ENCODE measurements at places on chromosomes 1 and 21.

- no peak for DNase-seq
These were observed 57.3 kb downstream of the OBSCN start for GRCh38 chr1:228265167-228265566.

DNA sequence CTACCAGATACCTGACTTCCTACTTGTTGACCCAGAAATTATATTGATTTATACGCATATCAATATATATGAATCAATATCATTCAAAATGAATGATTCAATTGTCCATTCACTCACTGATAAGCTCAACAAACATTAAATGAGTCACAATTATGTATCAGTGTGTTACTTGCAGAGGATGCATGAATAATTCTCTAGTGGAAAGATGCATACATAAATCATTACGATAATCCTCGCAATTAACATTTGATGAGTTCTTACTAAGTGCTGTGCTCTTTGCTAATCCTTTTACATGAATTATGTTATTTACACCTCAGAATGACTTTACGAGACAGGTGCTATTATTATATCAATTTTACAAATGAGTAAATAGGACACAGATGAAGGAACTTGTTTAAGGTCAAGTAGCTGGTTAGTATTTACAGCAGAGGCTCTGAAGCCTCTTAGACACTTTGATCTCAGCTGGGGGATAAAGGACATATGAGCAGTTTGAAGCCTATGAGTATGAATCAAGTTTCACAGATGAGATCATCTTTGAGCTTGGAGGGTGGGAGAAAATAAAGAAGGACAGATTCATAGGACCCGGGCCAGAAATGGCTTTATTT is 112.8 kb upstream of the ADAMTS5 start:
- DNase-seq: no peak

DNA sequence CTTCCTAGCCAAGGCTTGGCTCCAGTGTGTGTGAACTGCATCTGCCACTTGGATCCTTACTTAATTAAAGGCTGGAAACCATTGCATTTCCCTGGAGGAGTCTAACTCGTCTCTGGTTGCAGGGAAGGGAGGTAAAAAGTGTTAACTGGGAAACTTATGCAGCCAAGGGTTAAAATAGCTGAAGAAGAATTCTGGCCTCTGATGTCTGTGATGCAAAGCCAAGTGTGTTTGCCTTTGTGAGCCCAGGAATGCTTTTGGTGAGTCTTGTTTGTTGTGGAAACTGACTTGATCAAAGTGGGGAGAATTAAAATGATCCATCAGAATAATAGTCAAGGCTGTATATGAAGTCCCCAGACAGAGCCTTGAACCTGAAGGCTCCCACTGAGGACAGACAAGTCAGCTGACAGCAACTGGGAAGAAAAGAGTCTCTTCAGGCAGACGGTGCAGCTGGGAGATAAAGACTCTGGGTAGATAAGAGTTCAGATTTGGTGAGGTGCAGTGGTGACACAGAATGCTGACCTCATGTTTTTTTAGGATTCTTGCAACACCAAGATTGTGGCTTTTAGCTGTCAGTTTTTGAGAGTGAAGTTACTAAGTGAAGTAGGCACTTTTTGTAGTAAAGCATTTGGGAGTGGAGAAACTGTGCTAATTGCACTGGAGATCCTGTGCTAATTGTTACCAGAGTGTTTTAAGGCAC is 59.5 kb upstream of the WLS start:
- DNase-seq: no peak

- DNase-seq: no peak
These were observed 65.2 kb upstream of the GFI1 start for GRCh38 chr1:92551916-92552315.

Data from CD4-positive, alpha-beta T cell treated with Interleukin-10 for 1 hour (primary cell).